Hematopoietic multipotent progenitor cell treated with erythropoietin and hydrocortisone succinate and interleukin-3 and kit ligand, for 6 days (in vitro differentiated cells): ENCODE measurements at places on chromosomes 16 and 17.

GRCh38 chr16:22948603-22949368, 134.8 kb downstream of the HS3ST2 start:
- DNase-seq, result peak; percentile 83

GRCh38 chr16:78235168-78235800, 135.8 kb downstream of the WWOX start:
- peak; percentile 83 for DNase-seq

GRCh38 chr17:40542558-40543411, 22.5 kb downstream of the CCR7 start:
- DNase-seq, result no peak

DNA sequence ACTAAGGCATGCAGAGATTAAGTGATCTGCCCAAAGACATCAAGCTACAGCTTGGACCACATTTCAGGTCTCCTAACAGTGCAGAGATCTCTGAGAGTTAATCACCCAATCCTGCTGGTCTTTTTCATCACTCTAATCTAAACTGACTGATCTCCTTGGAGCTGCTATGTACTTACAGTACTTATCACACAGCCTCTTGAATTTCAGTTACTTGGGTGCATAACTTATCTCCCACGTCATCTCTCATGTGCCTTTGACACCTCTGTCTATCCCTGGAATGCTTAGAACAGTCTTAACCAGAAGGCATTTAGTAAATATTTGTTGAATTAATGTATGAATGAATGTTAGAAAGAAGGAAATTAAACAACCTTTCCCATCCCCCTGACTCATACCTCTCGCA, 139.0 kb downstream of the SNX11 start:
- DNase-seq, result peak; percentile 23

GRCh38 chr16:89690392-89690901, 4.0 kb downstream of the CDK10 start:
- no peak for DNase-seq

- DNase-seq, result no peak
These were observed 7.4 kb downstream of the TMC6 start for GRCh38 chr17:78120971-78121800.

DNA sequence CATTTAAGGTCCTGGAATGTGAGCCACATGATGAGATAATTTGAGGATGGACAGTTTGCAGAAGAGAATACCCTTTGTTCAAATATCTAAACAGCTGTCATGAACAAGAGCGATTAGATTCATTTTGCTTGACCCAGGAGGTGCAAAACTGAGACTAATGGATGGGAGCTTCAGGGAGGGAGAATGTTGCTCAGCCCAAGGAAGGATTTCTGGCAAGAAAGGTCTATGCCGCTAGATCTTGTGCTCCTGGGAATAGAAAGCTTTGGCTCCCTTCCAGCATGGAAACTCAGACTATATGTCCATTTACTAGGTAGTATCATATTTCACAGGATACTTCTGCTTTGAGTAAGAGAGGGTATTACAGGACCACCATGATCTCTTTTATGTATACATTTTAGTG, 14.8 kb upstream of the CDH11 start:
- DNase-seq, result no peak

- DNase-seq, result peak; percentile 63
These were observed 3.5 kb downstream of the CORO6 start for GRCh38 chr17:29619251-29619650.

DNA sequence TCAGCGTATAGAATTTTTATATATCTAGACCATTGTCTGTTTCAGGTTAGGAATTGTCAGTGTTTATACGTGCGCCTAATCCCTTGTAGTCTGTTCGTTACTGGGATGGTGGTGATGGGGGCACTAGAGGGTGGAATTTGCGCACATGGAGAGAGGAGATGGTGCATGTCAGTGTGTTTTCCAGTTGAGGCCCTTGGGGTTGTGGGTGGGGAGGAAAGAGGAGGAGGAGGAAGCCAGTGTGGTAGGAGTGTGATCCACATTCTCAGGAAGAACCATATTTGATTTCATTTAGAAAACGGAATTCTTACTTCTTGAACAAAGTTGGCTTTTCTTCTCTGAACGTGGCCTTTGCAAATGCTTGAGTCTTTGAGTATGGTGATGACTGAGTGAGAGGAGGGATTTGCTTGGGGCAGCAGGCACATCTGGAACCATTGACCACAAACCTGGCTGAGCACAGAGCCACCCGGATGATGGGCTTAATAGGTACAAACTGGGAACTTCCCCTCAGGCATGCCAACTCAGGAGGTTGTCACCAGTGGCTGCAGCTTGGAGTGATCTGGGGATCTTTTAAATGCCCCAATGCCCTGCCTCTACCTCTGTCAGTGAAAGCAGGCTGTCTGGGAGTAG, 98.9 kb downstream of the PRKCB start:
- DNase-seq, result no peak

- DNase-seq, result no peak
These were observed 13.6 kb downstream of the RHOT1 start for GRCh38 chr17:32155896-32156295.

DNA sequence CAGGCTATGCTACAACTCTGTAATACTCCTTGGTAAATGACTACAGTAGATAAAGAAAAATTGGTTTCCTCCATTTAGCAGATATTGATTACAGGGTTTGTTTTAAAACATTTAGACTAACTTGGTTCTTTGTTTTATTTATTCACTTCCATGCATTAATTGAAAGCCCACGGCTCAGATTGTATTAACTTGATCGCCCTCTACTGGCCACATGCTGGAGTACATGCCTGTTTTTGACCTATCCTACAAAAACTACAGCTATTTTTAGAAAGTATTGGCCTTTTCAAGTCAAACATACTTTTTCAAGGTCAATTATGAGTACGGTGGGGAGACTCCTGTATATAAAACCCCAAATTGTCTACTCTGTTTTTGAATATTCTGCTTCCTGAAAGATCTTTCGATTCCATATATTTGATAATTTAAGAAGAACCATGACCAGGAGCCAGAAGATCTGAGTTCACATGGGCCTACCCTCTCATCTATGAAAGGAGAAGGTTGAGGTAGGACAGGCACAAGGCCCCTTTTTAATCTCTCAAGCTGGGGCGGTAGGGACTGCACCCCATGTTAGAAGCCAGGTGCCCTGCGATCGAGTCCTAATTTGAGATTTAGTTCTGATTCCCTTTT, 51.8 kb downstream of the CA10 start:
- DNase-seq, result peak; percentile 70
